ENCODE measurements at places on chromosomes 11 and 22.

GRCh38 chr11:119634301-119634700 lies 94.7 kb downstream of the NECTIN1 start:
- DNase-seq: no peak

DNA sequence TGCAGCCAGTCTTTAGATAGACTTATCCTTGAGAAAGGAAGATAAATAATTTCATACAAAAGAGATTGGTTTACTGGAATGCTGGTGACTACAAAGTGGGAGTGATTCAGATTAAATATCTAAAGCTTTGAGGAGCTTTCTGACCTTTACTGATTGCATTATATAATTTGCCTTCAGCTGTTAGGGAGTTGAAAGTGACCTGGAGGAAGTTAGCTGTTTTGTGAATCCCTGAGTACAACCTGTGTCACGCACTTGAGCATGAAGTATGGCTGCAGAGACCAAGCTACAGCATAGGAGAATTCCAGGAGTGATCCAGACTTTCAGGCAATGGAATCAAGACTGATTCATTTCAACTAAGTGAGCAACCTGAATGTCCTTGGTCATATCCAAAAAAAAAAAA lies 1848.3 kb upstream of the RAG2 start:
- no peak for DNase-seq

GRCh38 chr11:72591785-72592502 lies 82.3 kb downstream of the PDE2A start:
- no peak for DNase-seq

DNA sequence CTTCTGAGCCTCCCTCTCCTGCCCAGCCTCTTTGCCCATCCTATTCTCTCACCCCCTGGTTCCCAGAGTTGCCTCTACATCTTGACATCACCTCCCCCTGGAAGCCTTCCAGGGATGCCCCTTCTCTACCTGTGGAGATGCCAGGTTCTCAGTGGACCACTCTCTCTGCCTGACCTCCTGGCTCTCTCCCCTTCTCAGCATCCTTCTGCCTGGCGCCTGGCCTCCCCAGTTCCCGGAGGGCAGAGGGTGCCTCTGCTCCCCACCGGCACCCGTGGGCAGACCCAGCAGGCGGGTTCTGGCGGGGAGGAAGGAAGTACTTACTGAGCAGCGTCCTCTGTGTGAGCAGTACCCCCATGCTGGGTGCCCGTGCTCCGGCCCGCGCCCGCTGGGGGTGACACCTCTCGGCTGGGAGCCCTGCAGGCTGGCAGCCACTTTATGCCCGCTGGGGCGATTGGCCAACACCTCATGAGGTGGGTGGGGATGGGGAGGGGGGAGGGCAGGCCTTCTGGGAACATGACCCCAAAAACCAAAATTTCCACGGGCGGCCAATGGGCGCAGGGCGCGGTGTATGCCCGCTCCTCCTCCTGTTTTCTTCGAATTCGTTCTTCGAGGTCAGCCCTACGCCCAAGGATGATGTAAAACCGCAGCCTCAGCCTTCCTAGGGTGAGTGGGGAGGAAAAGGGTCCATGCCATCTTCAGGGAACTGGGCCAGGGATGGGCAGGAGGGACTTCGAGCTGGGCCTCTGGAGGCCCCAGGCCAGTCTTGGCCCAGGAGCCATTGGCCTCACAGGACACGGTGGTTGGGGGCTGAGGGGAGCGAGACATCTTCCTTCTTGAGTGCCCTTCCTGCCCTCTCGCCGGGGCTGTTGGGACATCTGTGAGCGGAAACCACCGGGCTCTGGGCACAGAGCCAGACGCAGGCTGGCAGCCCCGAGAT lies at the start of gene OSM:
Gene OSM (minus strand): TSS at position 407 of the 937 bp plus-strand sequence. CDS start 52 bp downstream, at position 355.
- DNase-seq: no peak

DNA sequence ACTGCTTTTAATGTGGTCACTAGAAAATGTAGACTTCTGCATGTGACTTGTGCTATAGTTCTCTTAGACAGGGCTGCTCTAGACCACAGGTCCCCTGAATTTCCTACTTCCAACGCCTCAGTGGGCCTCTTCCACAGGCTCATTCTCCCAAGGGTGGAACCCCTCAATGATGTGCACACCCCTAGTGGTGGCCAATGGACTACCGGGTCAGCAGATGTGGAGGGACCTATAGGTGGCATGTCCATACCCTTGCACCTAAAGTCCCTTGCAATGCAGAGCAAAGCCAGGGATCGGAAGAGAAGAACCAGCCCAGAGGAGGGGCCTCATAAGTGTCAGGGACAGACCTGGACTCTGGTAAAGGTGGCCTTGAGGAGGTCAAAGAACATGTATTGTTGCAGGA lies 20.0 kb downstream of the MMP13 start:
- DNase-seq: no peak

DNA sequence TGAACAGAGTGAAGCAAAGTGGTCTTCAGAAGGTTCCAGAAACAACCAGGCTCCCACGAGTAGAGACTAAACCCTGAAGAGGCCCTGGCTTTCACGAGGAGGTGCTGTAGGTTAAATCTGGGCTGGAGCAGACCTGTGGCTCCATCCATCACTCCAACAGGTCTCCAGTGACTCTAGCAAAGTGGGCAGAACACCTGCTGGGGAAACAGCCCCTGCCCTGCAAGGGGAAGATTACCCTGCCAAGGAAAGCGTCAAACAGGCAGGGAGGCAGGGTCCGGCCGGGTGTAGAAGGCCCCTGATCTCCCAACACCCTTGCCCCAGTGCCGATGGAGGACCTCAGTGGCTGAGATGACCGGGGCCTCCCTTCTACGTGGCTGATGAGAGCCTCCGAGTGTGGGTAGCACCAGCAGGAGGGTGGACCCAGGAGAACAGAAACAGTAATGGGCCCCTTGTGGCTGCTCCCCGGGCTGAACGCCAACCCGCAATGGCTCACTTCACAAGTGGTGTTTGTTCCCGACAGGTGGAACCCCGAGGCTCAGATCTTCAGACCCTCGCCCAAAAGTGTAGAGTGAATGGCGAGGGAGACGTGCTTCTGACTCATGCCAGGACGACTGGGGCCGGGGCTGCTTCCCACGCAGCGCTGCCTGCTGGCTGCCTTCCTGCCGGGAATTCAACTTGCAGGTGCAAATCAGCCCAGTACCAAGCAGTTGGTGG lies 112.0 kb downstream of the SHANK2 start:
- no peak for DNase-seq

DNA sequence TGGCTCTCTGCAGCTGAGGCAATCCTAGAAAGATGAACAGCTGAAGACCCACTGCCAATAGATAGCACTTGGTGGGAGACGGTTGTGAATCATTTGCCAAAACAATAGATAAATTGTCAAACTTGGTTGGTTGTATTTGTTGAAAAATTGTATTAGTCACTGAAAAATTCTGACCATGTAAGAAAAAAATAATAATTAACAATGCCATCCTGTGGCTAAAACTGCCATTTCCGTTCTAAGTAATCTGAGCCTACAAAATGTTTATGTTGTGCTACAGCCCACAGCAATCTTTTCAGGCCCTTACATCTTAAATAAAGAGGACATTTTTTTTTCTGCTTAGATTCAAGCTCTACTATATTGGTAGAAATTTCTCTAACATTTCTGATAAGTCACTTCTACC lies 103.2 kb upstream of the ANO3 start:
- no peak for DNase-seq

DNA sequence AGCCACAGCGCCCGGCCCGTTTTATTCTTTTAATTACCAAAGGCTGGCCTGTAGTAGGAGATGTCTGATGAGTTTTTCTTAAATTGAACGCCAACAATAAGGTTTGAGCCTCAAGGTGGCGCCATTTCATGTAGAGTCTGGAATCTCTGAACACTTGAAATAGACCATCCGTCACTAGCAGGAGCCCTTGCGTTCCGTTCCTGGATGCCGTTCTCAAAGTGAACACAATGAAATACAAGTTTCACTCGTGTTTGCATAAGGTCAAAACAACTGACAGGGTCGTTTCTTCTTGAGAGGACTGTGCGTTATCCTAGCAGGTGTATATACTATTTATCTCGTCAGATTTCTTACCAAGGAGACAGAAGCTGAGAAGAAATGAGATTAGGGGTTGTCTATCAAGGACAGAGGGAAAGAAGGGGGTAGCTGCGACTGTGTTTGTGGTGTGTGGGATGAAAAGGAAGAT lies 18.7 kb upstream of the SCGB1D1 start:
- no peak for DNase-seq

DNA sequence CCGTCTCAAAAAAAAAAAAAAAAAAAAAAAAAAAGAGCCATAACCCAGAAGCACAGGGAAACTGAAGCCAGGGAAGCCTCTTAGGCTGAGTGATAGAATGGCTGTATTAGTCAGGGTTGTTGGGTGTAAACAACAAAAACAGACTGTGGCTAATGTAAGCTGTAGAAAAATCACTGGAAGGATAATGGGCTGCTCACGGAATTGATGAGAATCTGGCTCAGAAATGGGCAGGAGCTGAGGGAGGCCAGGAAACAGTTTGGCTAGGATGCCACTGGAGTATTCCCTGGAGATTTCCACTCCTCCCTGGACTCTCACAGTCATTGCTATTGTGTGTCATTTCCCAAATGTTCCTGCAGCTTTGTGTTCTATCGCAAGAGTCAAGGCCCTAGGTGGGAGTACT lies 22.4 kb downstream of the SLC22A6 start:
- no peak for DNase-seq

GRCh38 chr11:27627979-27628378 lies 72.3 kb downstream of the BDNF start:
- no peak for DNase-seq

DNA sequence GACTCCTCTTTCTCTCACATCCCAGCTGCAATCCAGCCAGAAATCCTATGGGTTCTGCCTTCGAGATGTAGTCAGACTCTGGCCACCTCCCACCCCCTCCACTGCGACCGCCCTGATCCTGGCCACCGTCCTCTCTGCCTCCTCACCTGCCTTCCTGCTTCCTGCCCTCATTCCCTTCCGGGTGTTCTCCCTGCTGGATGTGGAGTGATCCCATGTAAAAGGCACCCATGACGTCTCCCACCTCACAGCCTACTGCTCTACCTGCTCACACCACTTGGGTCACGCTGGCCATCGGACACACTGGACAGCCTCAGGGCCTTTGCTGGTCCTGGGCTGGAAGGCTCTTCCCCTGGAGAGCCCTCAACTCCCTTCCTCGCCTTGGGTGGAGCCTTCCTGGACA lies 33.7 kb upstream of the CD5 start:
- DNase-seq: no peak

GRCh38 chr11:8865304-8865703 lies 45.7 kb upstream of the AKIP1 start:
- DNase-seq: no peak

DNA sequence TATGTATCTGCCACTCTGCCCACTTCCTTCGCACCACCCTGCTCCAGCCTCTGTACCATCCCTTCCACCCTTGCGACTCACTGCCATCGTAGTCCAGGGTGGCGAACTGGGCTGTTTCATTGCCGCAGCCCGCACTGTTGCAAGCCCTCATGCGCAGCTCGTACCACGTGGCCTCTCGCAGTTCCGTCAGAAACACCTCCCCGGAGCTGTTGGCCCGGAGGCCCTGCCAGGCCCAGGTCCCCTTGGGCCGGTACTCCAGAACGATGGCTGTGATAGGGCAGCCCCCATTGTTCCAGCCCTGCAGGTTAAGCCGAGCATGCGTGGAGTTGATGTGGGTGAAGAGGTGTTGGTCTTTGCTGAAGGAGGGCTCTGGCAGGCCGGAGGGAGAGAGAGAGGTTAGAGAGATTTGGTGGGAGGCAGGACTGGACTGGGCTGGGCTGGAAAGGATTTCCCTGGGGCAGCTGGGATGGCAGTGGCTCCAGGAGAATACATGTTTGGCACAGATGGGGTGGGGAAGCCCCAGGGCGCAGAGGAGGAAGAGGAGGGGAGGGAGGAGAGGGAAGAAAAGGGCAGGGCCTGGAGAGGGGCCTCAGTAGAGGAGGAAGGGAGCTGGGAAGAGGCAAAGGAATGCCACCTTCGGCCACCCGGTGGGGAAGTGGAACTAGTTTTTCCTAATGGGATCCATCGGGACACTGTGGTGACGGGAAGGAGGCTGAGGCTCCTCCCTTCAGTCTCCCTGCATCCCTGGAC lies 109.6 kb downstream of the CEP164 start:
- DNase-seq: no peak
